Activated CD8-positive, alpha-beta T cell treated with anti-CD3 and anti-CD28 coated beads for 36 hours (primary cell): ENCODE measurements at places on chromosomes 6 and 20. TPM values are rescaled to one million over a fixed set of nuclear protein-coding genes. Genes with fewer than 3 reads are reported as not detected.
A peak's percentile ranks its signal among the peaks of the same experiment; 100 is the strongest.

DNA sequence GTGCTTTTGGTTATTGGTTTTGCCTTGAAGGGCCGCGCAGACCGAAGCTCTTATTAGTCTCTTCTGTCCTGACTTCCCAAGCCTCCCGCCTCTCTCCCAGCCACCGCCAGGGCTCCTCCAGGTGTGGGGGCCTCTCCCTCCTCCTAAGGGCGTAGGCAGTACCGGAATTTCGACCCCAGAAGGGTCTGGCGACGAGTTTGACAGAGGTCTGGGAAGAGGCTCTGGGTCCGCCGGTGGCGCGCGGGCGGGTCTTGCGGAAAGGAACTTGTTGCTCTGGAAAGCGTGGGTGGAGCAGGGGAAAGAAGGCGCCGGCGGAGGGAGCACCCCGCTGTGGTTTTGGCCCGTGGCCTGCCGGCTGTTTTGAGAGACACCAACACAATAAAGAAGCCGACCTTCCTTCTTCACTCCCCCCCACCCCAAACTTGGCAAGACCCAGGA is 1.8 kb downstream of the PCSK2 start:
- peaks cover 41% of the 10 kb centered on the region for H3K27me3 ChIP-seq
- no peak overlapping the region for H3K4me3 ChIP-seq
- no peaks in the 10 kb centered on the region for H3K4me1 ChIP-seq
- no peak overlapping the region for H3K27ac ChIP-seq
- DNase-seq = no peak

GRCh38 chr6:54094293-54094692 is 16.9 kb upstream of the MLIP start:
- H3K4me3 ChIP-seq = no peak overlapping the region
- peaks cover 3% of the 10 kb centered on the region for H3K27me3 ChIP-seq
- H3K4me1 ChIP-seq = no peaks in the 10 kb centered on the region
- DNase-seq = no peak

- H3K4me1 ChIP-seq = no peaks in the 10 kb centered on the region
- DNase-seq = no peak
- no peak overlapping the region for H3K27ac ChIP-seq
- H3K36me3 ChIP-seq = no peaks in the 10 kb centered on the region
- peaks cover 4% of the 10 kb centered on the region for H3K27me3 ChIP-seq
Observed at GRCh38 chr20:60540591-60540990, 582.4 kb downstream of the CDH26 start.

DNA sequence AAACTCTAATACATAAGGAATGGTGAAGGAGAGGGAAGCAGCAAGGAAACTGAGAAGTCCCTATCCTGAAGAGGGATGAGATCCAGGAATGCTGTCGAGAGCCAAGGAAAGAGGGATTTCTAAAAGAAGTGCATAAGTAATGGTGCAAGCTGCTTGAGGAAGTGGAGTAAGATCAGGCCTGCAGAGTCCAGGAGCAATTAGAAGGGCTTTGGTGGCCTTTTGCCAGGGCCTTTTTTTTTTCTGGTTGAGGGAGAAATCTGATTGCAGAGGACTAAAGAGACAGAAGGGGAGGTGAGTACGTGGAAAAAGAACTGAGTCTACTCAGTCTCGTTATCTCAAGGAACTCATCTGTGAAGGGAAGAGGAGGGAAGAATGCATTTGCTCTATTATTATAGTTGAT is 396.2 kb downstream of the UTRN start:
- no peak for DNase-seq
- H3K27me3 ChIP-seq = no peaks in the 10 kb centered on the region
- peaks cover 49% of the 10 kb centered on the region for H3K36me3 ChIP-seq
- peaks cover 6% of the 10 kb centered on the region for H3K4me1 ChIP-seq

- H3K27ac ChIP-seq = no peak overlapping the region
- no peaks in the 10 kb centered on the region for H3K27me3 ChIP-seq
- H3K36me3 ChIP-seq = no peaks in the 10 kb centered on the region
- no peak overlapping the region for H3K4me3 ChIP-seq
- DNase-seq = no peak
Observed at GRCh38 chr6:123105561-123105960, 109.5 kb downstream of the CLVS2 start.

- peaks cover 34% of the 10 kb centered on the region for H3K36me3 ChIP-seq
- peaks cover 4% of the 10 kb centered on the region for H3K4me1 ChIP-seq
- H3K27ac ChIP-seq = no peak overlapping the region
- no peak for DNase-seq
- H3K4me3 ChIP-seq = no peak overlapping the region
Observed at GRCh38 chr6:21214738-21215448, 378.7 kb upstream of the SOX4 start.

GRCh38 chr6:31580807-31581433 is 1.3 kb downstream of the LTB start:
- peak overlapping the region; percentile 98 for H3K27ac ChIP-seq
- no peaks in the 10 kb centered on the region for H3K27me3 ChIP-seq
- peaks cover 47% of the 10 kb centered on the region for H3K4me1 ChIP-seq
- peak overlapping the region; percentile 96 for H3K4me3 ChIP-seq
- H3K36me3 ChIP-seq = peaks cover 61% of the 10 kb centered on the region
- peak; percentile 92 for DNase-seq

- H3K27me3 ChIP-seq = no peaks in the 10 kb centered on the region
- DNase-seq = no peak
- no peak overlapping the region for H3K27ac ChIP-seq
- H3K4me3 ChIP-seq = no peak overlapping the region
- no peaks in the 10 kb centered on the region for H3K36me3 ChIP-seq
- no peaks in the 10 kb centered on the region for H3K4me1 ChIP-seq
Observed at GRCh38 chr6:82068721-82069120, 178.8 kb downstream of the IBTK start.

DNA sequence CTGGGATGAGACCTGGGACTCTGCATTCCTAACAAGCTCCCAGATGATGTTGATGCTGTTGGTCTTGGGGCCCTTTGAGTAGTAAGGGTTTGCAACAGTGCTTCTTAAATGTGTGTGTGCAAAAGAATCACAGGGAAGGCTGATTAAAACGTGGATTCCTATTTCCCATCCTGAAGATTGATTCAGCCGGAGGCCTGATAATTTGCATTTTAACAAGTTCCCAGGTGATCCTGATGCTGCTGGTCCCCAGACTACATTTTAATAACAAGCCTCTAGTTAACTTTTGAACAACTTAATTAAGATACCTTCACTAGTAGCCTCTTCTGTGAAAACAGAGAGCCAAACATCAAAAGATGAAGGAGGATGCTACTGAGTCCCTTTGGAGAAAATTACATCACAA is 156.4 kb upstream of the LAMP5 start:
- no peaks in the 10 kb centered on the region for H3K36me3 ChIP-seq
- H3K4me1 ChIP-seq = no peaks in the 10 kb centered on the region
- H3K27ac ChIP-seq = no peak overlapping the region

DNA sequence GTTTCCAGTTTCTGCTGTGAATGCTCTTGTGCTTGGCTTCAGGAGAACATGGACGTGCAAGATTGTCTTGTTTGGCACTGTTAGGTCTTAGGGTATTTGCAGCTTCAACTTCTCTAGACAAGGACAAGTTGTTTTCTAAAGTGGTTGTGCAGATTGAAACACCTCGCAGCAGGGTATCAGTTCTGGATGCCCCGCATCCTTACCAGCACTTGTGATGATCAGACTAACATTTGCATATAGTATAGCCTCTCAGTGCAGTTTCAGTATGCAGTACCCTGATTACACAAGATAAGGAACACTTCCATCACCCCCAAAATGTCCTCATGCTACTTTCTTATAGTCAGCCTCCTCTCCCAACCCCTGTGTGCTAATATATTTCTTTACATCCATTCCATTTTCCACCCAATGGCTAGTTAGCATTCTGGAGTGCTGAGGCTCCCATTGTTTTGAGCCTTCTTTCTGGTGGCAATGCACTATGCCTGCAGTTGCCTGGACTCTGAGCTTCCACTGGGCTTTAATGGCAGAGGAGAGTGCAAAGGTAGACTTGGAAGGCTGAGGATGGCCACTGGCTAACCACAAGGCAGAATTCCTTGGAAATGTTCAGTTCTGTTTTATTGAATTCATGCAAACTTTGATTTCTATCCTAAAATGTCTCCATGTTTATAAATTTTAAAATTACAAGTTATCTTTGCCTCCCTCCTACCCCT is 35.4 kb downstream of the KIF3B start:
- H3K36me3 ChIP-seq = peaks cover 59% of the 10 kb centered on the region
- peaks cover 9% of the 10 kb centered on the region for H3K4me1 ChIP-seq
- H3K27ac ChIP-seq = peak overlapping the region; percentile 67
- DNase-seq = no peak
- H3K4me3 ChIP-seq = no peak overlapping the region

GRCh38 chr20:53071833-53072232 is 99.7 kb downstream of the TSHZ2 start:
- peaks cover 7% of the 10 kb centered on the region for H3K4me1 ChIP-seq
- H3K27ac ChIP-seq = no peak overlapping the region
- no peaks in the 10 kb centered on the region for H3K36me3 ChIP-seq
- H3K4me3 ChIP-seq = no peak overlapping the region
- H3K27me3 ChIP-seq = peaks cover 21% of the 10 kb centered on the region

DNA sequence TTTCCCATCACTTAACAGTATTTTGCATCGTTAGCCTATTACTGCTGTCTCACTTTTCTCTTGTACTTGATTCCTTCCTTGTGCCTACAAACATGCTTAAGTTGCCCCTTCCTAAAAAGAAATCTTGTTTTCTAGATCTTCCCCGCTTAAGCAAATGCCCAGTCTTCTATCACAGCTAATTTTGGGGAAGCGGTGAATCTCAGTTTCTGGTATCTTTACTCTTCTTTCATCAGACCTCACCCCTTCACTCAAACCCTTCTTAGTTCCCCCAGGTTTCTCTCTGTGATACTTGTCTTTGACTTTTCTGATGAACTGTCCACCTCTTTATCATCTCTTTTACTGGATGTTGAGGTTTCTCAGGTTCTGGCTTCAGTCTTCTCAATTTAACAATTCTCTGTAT is 14.2 kb downstream of the VAPB start:
- no peak overlapping the region for H3K4me3 ChIP-seq
- no peaks in the 10 kb centered on the region for H3K27me3 ChIP-seq
- H3K36me3 ChIP-seq = peaks cover 14% of the 10 kb centered on the region
- no peak overlapping the region for H3K27ac ChIP-seq

DNA sequence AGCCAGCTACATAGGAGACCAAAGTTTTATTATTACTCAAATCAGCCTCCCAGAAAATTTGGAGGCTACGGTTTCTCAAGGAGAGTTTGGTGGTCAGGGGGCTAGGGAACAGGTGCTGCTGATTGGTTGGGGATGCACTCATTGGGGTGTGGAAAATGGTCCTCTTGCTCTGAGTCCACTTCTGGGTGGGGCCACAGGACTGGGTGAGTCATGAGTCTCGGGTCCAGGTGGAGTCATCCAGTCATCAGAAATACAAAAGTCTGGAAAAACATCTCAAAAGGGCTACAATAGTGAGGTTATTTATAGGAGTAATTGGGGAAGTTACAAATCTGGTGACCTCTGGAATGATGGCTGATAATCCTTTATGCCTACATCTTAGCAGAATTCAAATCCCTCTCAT is 54.3 kb upstream of the SLC22A16 start:
- H3K27ac ChIP-seq = no peak overlapping the region
- H3K36me3 ChIP-seq = no peaks in the 10 kb centered on the region

DNA sequence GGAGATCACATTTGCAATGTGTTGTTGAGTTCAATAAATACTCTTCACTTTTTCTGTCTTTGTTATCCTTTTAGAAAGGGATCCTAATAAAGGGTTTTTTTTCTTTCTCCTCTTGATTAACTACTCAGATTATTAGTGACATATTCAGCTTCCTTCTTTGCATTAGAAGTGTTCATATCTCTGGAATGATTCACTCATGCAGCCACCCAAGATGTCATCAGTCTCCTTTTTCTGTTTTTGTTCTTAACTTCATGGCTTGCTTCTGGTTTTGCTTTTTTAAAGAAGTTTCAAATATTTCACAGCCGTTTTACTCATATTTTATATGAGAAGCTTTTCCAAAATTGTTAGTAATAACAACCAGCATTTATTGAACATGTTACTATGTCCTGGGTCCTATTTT is 187.6 kb downstream of the TMEM242 start:
- H3K36me3 ChIP-seq = peaks cover 13% of the 10 kb centered on the region
- no peak overlapping the region for H3K4me3 ChIP-seq
- H3K4me1 ChIP-seq = peaks cover 10% of the 10 kb centered on the region
- no peak for DNase-seq
- no peaks in the 10 kb centered on the region for H3K27me3 ChIP-seq

DNA sequence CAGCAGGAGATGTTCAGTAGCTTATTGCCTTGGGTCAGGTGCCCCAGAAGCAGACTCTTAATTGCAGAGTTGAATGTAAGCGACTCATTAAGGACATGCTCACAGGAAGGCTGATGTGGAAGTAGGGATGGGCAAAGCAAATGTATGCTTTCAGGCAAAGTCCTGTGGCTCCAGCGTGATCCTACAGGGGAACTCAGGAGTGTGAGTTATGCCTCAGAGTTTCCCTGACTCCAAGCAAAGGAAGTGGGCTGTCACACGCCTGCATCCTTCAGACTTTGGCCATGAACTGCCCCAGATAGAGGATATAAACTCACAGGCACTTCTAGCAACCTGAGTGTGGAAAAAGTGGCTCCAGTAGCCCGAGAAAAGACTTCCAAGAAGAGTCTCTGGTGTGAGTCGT is 64.9 kb upstream of the ZNF133 start:
- no peak overlapping the region for H3K4me3 ChIP-seq
- no peaks in the 10 kb centered on the region for H3K4me1 ChIP-seq
- H3K36me3 ChIP-seq = no peaks in the 10 kb centered on the region
- H3K27me3 ChIP-seq = peaks cover 2% of the 10 kb centered on the region
- no peak for DNase-seq
- H3K27ac ChIP-seq = no peak overlapping the region

GRCh38 chr6:14088600-14089192 is 28.9 kb upstream of the CD83 start:
- peaks cover 1% of the 10 kb centered on the region for H3K27me3 ChIP-seq
- H3K4me1 ChIP-seq = peaks cover 29% of the 10 kb centered on the region
- H3K27ac ChIP-seq = no peak overlapping the region
- H3K36me3 ChIP-seq = peaks cover 3% of the 10 kb centered on the region

- no peak overlapping the region for H3K4me3 ChIP-seq
- no peaks in the 10 kb centered on the region for H3K36me3 ChIP-seq
- DNase-seq = no peak
- peaks cover 21% of the 10 kb centered on the region for H3K4me1 ChIP-seq
Observed at GRCh38 chr6:5403076-5403475, 141.8 kb downstream of the FARS2 start.

DNA sequence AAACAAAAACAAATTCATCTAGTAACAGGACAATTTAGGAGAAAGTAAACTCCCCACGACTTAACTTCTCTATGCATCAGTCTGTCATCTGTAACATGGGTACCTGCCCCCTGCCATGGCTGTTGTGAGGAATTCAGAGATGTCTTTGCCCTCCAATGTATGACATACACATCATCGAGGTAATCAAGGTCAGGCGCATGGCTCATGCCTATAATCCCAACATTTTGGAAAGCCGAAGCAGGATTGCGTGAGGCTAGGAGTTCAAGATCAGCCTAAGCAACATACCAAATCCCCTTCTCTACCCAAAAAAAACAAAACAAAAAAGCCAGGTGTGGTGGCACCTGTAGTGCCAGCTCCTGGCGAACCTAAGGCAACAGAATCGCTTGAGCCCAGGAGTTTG is 9.0 kb downstream of the EEF1A1 start:
- peaks cover 17% of the 10 kb centered on the region for H3K4me1 ChIP-seq
- no peak for DNase-seq
- no peak overlapping the region for H3K4me3 ChIP-seq

The BTN1A1 gene
- 0.11 TPM for total RNA-seq

The EPPIN gene
- total RNA-seq = not detected

The PTK6 gene
- total RNA-seq = 0.18 TPM

The LTA gene
- total RNA-seq = 713 TPM

The SPATS1 gene
- not detected for total RNA-seq

The PHF20 gene
- total RNA-seq = 58.8 TPM

The ORC3 gene
- 36.6 TPM for total RNA-seq

The ID1 gene
- 0.41 TPM for total RNA-seq
